ENCODE measurements at places on chromosomes 12 and 14.
A peak's percentile ranks its signal among the peaks of the same experiment; 100 is the strongest.

- no peak for DNase-seq
Measured at GRCh38 chr12:41946106-41946505, 198.6 kb downstream of the GXYLT1 start.

GRCh38 chr14:98900798-98901197 is 371.2 kb downstream of the BCL11B start:
- no peak for DNase-seq

GRCh38 chr12:82415402-82415801 is 57.1 kb downstream of the METTL25 start:
- no peak for DNase-seq

GRCh38 chr12:123278101-123278627 is 6.5 kb upstream of the CDK2AP1 start:
- DNase-seq: peak; percentile 96

GRCh38 chr12:5585178-5585577 is 153.3 kb downstream of the NTF3 start:
- DNase-seq: peak; percentile 58

- DNase-seq: no peak
Measured at GRCh38 chr12:50258167-50258551, 25.2 kb downstream of the LIMA1 start.

GRCh38 chr12:24919346-24920001 is 29.4 kb downstream of the BCAT1 start:
- DNase-seq: no peak

- peak; percentile 14 for DNase-seq
Measured at GRCh38 chr14:84343656-84344055, 1186.3 kb upstream of the FLRT2 start.

- DNase-seq: no peak
Measured at GRCh38 chr12:14635776-14636175, 60.6 kb downstream of the GUCY2C start.

GRCh38 chr12:123057513-123058265 is 77.2 kb downstream of the ARL6IP4 start:
- DNase-seq: no peak

GRCh38 chr12:29612912-29613311 is 115.4 kb upstream of the OVCH1 start:
- no peak for DNase-seq

DNA sequence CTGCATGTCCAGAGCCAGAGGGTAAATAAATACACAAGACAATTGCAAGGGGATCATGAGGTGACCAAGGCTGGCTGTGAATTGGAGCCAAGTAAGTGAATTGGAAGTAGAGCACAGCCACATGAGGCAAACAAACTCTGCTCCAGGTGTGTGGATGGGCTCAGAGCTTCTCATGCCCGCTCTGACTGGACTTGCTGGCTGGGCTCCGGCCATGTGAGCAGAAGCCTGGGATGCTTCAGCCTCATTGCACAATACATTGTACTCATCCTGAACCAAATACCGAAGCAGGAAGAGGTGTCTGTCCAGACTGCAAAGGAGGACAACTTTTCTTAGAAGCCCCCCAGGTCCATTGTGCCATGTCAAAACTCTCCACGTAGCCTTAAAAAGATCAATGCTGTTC is 193.0 kb downstream of the TTC8 start:
- DNase-seq: no peak

DNA sequence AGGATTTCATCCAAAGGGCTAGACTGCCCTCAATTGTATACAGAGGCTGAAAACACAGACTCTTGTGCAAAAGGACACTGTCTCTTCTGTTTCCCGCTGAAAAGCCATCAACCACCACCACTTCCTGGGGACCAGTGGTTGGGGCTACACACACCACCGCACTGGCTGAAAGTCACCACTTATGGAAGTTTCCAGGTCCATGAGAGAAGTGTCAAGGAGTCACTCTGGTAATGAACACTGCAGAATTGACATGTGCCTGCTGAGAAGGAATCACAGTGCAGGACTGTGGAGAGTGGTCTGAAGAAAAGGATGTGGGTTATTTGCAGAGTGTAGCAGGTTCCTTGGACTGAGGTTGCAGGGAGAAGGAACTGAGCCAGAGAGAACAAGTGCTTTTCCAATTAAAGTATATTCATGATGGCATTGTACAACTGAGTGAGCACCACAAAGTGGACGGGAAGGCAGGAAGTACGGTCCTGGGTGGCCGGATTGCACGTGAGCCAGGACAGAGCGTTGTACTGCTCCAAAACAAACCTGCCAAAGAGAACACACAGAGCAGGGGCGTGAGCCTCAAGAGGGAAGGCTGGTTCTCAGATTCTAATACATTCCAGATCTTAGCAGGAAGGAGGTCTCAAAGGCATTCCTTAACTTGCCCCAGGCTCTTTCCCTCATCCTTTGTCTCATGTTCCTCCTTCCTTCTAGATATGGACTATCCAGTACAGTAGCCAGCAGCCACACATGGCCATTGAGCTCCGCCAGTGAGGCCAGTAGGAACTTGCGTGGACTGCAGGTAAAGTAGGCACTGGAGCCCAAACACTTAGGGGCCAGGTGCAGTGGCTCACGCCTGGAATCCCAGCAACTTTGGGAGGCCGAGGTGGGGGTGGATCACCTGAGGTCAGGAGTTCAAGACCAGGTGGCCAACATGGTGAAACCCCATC is 316.4 kb downstream of the MED13L start:
- no peak for DNase-seq

DNA sequence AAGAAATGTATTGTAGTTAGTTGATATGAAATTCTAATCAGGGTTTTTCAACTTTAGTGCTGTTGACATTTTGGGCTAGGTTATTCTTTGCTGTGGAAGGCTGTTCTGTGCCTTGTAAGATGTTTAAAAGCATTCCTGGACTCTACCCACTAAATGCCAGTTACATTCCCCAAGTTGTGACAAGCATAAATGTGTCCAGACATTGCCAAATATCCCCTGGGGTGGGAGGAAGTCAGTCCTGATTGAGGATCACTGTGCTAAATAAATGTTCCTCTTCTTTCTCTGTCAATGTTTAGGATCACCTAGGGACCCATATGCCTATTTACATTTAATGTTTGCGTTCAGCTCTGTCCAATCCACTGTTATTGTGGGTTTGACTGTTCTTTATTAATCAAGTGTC is 268.3 kb downstream of the TMTC2 start:
- DNase-seq: no peak

GRCh38 chr12:116651089-116651488 is 86.8 kb downstream of the SPRING1 start:
- DNase-seq: no peak

- DNase-seq: no peak
Measured at GRCh38 chr12:64806173-64806572, 18.3 kb upstream of the TBC1D30 start.

GRCh38 chr12:10397296-10397695 is 7.5 kb upstream of the KLRK1 start:
- no peak for DNase-seq

- peak; percentile 10 for DNase-seq
Measured at GRCh38 chr12:119809023-119809422, 68.1 kb downstream of the CIT start.

- DNase-seq: peak; percentile 42
Measured at GRCh38 chr14:88210426-88210825, 112.6 kb downstream of the KCNK10 start.

DNA sequence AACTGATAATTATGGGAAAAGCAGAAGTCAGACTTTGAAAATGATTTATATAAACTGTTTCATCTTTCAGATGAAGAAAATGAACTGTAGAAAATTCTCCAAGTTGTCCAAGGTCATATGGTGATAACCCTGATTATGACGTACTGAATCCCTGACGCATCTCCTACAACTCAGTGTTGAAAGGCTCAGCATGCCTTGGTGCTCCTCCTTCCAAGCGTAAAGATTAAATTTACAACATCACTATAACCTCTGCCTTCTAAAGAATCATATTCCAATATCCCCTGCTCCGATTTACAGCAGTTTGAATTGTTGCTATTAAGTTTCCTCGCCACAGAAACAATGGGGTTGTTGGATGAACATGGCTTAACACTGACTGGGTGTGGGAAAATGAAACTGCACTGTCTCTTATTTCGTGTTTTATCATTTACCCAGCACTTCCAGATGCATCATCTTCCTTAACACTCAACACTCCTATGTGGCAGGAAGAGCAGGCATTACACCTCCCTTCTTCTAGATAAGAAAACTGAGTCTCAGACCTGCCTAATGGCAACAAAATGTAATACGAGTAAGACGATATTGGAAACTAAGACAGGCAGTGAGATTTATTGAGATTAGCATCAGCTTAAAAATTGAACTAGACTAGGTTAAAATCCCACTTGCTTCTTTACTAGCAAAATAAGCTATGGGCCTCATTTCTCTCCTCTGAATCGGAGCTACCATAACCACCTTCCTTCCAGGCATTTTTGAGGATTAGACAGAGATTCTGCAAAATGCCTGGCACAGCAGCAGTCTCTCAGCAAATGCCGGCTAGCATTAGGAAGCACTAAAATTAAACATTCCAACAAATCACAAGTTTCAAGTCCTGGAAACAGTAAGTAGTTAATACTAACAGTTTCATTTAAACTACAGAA is 74.2 kb downstream of the PPM1H start:
- DNase-seq: no peak

- no peak for DNase-seq
Measured at GRCh38 chr12:116636608-116637519, 77.7 kb downstream of the MAP1LC3B2 start.

GRCh38 chr14:39381366-39381765 is 50.9 kb downstream of the FBXO33 start:
- DNase-seq: no peak

DNA sequence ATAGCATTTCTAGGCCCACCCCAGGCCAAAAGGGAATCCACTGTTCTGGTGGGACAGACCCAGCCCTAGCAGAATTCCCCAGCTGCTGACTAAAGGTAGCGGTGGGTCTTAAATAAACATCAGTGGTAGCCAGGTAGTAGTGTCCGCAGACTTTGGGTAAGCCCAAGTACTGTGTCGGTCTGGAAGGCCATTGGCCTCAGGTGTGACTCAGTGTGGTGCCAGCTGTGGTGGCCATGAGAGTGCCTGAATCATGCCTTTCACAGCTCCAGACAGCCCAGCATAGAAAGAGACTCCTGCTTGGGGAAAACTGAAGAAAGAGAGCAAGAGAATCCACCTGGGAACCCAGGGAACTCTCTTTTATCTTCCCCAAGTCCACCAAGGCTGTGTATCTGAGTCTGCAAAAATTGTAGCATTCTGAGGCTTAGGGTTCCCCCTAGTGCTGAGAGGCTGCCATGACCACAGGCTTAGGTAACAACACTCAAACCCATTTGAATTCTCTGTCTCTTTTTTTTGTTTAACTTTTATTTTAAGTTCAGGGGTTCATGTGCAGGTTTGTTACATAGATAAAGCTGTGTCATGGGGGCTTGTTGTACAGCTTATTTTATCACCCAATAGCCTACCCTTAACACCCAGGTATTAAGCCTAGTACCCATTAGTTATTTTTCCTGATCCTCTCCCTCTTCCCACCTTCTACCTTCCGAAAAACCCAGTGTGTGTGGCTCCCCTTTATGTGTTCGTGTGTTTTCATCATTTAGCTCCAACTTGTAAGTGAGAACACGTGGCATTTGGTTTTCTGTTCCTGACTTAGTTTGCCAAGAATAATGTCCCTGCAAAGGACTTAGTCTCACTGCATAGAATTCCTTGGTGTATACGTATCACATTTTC is 16.7 kb upstream of the CD163L1 start:
- peak; percentile 72 for DNase-seq

DNA sequence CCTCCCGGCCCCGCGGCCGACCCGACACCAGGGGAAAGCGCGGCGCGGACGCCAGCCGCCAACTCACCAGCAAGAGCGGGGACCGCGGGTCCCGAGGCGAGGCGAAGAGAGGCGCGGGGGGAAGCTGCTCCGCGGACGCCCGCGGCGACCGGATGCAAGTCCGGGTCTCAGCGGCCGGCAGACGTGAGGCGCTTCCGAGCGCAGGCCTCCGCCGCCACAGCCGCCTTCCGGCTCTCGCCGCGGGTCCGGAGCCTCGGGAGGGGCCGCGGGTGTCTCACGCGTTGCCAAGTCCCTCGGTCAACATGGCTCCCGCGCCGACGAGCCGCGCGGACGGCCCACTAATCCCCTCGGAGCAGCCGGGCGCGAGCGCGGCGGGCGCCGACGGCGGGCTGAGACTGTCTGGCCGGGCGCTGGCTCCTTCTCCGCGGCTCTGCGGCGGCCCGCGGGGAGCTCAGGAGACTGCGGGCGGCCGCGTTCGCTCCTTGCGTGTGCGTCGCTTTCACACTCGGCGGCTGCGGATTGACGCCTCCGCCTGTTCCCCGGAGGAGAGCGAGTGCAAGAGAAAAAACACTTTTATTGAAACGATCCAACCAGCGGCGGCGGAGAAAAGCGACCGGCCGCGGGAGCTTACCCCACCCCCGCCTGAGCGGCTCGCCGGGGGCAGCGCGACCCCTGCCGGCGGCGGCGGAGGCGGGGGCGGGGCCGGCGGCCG is at the start of gene CDK17:
TSS of gene CDK17 (minus strand) at position 521 of the 712 bp plus-strand sequence. CDS start 65,603 bp downstream, outside the sequence.
- peak; percentile 92 for DNase-seq

DNA sequence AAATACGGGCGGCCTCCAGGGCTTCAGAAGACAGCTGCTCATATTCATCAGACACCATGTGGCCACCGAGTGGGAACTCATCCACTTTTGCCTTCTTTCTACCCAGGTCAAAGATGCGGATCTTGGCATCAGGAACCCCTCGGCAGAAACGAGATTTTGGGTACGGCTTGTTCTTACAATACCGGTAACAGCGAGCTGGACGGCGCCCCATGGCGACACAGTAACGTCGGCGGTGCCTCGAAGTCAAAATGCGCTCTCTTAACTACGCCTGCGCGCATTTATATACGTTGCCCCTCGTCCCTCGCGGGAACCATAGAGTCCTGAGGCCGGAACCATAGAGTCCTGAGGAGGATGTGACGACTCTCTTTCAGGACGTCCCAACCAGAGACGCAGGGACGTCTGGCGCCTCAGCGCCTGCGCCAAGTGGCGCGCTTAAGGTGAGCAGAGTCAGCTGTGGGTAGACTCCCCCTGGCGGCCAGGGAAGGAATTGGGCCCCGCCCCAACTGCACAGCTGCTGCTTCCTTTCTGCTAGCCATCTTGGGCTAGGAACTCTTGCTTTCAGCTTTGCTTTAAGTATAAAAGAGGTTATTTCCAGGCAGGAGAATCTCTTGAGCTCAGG is at the start of gene RPL10L:
TSS of gene RPL10L (minus strand) at position 256 of the 619 bp plus-strand sequence. CDS start at position 211, 45 bp downstream.
- DNase-seq: no peak

DNA sequence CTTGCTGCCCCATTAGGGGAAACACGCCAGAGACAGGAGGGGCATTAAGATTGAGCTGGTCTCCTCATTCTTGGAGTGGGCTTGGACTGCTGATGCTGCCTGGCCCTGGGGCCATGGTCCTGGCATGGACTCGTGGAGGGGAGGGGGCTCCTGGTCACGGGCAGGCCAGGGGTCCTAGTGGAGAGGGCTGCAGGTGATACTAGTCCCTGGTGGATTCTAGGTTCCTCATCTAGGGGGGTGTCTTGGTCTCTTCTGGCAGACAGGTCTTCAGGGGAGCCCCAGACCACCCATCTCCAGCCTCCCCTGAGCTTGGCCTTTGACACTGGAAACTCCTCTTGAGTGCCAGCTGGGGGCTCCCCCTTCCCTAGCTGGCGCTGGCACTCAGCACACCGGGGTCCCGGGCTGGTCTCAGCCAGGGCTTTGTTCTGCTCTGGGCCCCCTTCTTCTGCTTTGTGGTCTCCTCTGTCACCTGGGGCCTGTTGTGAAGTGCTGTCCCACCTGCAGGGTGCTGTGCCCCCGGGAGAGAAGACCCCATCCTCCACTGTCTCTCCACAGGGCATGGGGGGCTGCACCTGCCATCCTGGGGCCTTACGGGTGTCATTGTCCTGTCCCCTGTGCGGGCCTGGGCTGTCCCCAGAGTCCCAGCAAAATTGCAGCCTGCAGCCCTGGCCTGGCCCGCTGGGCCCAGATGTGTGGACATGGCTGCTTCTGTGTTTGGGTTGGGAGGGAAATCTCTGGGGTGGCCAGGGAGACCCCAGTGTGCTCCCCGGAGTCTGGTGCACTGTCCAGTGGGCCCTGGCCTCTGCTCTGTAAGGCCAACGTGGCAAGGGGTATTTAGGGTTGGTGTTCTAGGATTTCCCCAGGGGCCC is 2.3 kb downstream of the KIF26A start:
- no peak for DNase-seq
